ENCODE measurements at places on chromosomes 11 and 22.
A peak's percentile ranks its signal among the peaks of the same experiment; 100 is the strongest.

DNA sequence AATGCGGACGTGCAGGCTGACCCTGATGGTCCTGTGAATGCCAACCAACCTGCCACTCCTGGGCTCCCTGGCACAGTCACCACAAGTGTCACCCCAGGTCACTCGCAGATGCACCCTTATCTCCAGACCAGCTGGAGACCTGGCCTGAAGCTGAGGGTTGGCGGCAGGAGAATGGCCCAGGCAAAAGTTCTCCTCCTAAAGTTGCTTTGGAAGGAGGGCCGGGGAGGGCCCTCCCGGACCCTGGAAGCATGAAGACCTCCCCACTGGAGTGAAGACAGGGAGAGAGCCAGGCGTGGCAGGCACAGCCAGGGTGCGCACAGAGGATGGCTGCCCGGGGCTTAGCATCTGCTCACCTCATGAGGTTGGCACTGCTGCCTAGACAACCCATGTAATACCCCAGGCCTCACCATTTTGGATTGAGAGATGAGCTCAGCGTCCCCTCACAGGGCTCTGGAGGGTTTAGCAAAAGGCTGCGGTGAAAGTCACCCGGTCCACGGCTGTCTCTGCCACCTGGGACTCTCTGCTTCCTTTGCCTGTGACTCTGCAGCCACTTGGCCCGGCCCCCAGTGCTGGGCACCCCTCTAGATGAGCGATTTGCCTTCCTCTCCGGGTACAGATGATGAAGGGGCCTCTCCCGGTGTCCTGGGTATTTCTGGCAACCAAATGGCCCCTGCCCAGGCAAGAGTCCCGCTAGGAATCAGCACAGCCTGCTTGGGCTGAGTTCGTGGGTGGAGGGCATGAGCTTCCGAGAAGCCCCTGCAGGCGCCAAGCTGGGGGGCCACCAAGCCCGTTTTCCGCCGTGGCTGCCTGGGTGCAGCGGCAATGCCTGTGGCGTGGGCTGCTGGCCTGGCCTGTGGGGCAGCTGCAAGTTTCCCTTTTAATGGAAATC is 48.3 kb upstream of the SEPTIN5 start:
- no peak for DNase-seq

- no peak for DNase-seq
These were observed 1.8 kb upstream of the OR5B21 start for GRCh38 chr11:58509748-58510147.

DNA sequence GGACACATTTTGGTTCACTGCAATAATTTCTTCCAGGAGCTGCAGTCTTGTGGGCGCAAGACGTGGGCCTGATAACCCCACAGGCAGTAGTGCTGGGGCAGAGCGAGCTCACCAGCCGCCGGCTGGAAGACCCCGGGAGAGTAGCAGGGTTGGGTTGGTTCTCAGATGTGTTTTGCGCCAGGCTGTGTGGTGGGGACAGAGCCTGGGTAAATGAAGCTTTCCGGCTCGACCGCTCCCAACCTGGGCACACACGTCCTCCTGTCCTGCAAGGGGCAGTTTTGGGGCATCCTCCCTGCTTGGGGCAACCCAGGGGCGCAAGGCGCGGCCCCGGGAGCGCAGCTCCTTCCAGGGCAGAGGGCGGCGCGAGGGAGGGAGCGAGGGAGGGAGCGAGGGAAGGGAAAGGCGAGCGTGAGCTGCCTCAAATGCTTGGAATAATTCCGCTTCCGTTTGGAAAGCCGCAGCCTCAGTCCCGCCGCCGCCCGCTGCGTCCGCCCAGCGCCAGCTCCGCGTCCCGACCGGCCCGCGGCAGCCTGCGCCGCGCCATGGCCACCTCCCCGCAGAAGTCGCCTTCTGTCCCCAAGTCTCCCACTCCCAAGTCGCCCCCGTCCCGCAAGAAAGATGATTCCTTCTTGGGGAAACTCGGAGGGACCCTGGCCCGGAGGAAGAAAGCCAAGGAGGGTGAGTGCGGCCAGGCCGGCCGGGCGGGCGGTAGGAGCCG is at the start of gene PARVA:
Gene PARVA (plus strand): TSS at position 466 of the 718 bp plus-strand sequence. CDS start 77 bp downstream, at position 543.
- DNase-seq, result peak; percentile 15

DNA sequence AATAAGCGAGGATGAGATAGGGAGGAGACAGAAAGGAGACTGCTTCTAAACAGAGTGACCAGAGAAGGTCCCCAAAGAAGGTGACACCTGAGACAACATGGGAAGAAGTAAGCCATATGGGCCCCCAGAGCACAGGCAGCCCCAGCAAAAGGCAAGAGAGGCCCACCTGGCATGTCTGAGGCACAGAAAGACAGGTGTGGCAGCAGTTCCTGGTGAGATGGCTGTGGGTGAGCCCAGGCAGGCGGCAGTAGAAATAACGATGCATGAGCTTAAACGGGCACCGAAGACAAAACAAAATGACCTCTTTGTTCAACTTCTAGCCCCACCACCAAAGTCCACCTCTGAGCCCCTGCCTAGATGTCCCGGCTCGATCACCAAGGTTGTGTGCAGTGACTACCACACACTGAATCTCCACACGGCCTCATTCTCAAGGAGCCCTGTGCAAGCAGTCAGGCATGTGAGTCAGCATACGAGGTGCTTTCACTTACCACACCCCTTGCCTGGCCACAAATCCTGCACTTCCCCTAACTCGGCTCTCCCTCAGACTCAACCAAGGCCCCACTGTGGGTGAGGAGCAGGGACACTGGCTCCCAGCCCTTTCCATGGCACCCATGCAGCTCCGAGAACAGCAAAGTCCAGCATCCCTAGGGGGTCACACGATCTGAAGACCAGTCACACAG is 77.6 kb downstream of the PACSIN2 start:
- peak; percentile 56 for DNase-seq

- DNase-seq, result no peak
These were observed 2.9 kb downstream of the TPCN2 start for GRCh38 chr11:69051381-69052342.

DNA sequence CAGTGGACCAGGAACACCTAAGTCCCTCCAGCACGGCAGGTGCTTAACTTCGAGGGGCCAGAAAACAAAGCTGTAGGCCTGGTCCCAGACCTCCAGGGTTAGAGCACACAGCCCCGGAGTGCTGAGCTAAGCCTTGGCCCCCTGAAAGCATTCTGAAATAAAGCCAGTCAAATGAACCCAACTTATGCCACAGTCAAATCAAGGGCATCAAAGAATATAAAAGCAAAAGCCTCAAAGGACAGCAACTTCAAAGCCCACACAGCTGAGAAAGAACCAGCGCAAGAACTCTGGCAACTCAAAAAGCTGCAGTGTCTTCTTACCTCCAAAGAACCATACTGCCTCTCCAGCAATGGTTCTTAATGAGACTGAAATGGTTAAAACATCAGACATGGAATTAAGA is 39.1 kb downstream of the TMEM123 start:
- no peak for DNase-seq

DNA sequence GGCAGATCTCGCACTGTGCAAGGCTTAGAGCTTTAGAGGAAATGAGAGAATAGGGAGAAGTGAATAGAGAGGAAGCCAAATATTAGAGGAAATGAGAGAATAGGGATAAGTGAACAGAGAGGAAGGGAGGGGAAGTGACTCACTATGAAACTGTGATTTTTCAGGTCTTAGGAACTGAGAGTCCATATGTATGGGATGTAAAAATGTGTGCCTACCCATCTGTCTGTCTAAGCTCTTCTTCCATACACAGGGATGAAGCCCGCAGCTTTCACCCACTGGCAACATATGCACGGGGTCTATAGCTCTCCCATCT is 6.4 kb upstream of the CCDC86 start:
- DNase-seq, result no peak

DNA sequence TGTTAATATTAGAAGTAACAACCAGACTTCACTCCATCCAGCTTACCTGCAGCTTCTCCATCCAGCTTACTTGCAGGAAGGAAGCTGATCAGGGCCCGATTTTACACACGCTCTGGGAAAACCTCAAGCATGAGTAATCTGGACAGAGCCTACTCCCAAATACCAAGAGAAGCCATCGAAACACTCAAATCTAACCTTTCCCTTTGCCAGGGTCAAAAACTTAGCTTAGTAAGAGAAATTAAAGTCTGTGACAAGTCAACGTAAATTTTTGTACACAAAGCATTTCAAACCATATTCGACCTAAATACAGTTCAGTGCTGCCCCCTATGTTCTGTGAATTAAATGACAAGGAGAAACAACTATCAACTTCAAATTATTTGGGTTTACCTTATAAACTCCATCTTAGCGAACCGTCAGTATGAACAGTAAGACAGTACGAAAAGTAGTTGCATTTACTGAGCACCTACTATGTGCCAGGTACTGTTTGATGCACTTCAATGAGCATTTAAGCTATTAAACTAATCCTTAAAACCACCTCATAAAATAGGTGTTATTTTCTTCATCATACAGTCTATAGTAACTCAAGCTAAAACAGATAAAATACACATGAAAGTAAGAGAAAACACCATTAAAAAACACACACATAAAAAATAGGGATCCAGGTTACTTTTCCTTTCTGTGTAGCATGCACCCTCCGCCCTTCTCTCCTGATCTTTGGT is 36.9 kb downstream of the ARFGAP3 start:
- DNase-seq, result no peak

DNA sequence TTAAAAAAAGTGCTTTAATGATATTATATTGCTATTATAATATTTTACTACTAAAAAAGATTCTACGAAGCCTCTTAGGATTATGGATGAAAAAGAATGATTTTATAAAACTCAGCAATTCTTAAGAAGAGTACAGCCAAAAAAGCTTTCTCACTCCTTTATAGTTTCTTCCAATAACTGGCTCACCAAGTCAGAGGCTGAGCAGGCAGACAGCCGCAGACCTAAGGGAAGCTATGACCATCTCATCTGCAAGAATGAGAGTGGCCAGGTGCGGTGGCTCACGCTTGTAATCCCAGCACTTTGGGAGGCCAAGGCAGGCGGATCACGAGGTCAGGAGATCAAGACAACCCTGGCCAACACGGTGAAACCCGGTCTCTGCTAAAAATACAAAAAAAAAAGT is 12.7 kb upstream of the EMID1 start:
- no peak for DNase-seq

GRCh38 chr11:80841675-80842074 is 1400.8 kb upstream of the TENM4 start:
- DNase-seq, result no peak

DNA sequence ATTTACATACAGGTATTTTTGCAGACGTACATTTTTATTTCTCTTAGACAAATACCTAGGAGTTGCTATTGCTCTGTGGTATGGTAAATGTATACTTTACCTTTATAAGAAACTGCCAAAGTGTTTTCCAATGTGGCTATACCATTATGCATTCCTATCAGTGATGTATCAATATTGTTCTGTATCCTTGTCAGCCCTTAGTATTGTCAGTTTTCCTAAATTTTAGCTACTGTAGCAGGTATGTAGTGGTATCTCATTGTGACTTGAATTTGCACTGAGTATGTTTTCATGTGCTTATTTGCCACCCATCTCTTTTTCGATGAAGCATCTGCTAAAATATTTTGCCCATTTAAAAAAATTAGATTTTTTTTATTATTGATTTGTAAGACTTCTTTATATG is 37.0 kb downstream of the CLPB start:
- no peak for DNase-seq

DNA sequence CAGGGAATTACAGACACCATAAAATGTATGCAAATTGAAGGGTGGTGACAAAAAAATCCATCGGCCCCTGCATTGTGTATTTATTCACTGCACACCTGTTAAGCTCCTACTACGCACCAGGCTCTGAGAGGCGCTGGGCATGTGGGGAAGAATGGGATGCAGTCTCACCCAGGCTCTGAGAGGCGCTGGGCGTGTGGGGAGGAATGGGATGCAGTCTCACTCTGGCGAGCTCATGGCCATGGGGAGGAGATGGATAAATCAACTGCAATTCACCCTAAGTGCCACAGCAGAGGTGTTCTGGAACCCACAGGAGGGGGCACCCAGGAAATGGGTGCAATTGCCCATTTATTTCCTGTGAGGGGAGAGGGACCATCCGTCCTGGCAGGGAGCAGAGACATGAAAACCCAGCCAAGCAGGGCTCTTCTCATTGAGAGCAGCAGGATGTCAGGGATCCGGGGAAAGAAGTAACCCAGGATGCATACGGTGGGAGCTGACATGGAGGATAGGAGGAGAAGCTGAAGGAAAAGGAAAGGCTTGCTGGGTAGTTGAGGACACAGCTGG is 798.7 kb downstream of the TBC1D22A start:
- no peak for DNase-seq

GRCh38 chr11:46265764-46266163 is 11.7 kb upstream of the CREB3L1 start:
- DNase-seq, result no peak

- no peak for DNase-seq
These were observed 10.1 kb downstream of the DGCR8 start for GRCh38 chr22:20089977-20090729.

DNA sequence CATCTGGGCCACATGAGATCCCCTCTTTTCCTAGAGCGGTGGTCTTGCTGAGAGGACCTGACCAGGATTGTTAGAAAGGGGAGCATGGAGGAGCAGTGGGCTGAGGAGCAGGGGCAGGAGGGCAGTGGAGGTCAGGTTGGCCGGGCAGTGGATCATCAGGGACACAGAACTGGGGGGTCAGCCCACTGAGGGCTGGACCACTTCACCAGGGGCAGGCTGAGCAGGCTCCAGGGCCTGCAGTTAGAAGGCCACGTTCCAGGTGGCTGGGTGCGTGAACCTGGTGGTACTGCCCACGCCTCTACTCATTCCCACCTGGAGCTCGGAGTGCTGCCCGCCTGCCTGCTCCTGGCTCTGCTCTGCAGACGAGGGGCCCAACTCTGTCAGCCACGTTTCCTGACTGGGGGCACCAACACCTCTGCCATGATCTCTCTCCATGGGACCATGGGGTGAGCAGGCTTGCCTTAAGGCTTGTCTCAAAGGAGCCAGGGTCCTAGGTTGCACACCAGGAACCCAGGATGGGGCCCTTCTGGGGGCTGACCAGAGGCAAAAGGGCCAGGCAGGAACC is 9.7 kb downstream of the MRGPRF start:
- DNase-seq, result no peak

GRCh38 chr11:93821617-93822016 is 28.8 kb downstream of the VSTM5 start:
- no peak for DNase-seq

DNA sequence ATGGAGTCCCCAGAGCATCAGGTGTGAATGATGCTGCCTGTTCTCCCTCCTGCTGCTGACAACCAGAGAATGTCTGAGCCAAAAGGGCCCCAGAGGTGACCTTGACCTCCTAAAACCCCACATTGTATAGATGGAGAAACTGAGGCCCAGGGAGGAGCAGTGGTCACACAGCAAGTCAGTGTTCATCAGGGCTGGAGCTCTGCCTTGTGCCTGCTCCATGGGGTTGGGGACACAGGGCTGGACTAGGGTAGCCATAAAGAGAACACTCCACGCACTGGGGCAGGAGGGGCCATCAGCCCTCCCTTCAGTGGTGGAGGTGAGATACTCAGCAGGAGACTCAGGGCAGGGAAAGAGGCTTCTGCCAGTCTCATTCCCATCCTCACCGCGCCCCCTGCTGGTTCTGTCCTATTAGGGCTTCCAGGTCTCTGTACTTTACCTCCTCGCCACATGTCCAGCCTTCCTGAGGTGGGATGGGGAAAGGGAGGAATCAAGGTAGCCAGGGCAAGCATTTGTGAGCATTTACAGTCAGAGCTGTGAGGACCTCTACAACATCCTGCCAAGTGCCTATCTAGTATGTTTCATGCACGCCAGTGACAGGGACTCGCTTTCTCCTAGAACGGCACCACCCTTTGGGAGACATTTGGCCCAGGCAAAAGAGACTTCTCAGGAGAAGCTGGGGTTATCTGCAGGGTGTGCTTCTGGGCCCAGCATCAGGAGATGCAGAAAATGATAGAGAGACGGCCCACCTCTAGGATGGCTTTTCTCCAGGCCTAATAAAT is 43.2 kb downstream of the NEU3 start:
- peak; percentile 52 for DNase-seq

GRCh38 chr11:62457478-62457877 is 38.6 kb downstream of the SCGB1A1 start:
- no peak for DNase-seq

GRCh38 chr11:119933584-119933983 is 204.3 kb downstream of the TRIM29 start:
- DNase-seq, result no peak
